T-helper 9 cell (primary cell): ENCODE measurements at places on chromosomes 6 and 20.

DNA sequence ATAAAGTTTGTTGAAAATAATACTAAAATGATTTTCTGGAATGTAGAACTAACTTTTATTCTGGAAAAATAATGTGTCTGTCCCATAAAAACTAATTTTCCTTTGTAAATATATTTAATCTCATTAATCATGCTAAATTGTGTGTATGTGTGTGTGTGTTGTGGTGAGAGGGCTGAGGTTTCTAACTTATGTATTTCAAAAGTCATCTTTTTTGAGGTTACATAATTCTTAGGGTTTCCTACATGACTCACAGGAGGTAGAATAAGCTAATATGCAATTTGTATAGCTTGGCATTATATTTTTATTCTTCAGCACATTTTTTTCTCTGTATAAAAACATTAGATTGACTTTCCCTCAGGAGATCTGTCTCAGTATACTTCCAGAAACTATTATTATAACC is 64.1 kb upstream of the CLVS2 start:
- no peak for DNase-seq

DNA sequence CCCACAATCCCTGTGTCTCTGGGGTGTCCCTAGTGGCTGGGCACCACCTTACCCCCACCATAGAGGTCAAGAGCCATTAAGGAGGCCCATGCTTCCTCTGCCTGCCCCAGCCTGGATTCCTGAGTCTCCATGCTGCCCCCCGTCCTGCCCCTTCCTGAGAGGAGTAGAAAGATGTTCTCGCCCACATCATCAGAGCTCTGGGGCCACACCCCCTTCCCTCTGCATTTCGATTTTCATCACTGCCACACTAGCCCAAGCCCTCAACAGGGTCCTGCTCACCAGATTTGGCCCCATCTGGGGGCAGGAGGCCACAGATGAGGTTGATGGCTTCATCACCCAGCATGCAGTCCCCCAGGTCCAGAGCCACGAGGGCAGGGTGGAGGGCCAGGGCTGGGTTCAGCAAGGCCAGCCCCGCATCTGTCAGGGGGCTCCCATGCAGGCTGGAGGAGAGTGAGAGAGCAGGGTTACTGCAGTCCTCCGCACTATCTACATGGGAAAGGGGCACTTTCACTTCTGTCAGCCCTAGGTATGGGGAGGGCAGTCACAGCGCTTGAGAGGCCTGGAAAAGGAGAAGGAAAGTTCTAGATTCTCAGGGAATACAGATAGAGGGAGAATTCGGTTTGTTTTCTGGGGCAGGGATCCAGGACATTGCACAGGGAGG is 1.5 kb downstream of the LRRC73 start:
- DNase-seq, result no peak

DNA sequence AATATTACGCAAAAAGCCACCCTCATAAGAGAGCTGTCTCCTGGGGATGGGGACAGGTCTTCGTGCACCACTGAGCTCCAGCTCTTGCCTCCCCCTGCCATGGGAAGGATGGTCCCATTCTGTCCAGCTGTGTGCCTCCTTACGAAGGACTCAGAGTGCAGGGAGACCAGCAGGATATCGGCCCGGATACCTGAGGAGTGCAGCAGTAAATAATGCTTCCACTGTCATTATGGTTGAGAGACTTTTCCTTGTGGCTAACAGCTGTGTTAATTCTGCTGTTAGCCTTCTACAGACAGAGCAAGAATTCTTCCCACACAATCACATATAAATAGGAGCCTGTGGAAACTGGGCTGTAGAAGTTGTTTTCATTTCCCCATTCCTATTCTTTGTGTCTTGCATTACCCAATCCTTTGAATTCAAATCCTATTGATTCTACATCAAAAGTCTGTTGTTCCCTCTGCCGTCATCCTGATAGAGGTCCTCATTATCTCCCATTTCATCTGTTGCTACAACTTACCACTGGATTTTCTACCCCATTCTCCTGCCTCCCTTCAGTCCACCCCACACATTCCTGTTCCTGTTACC is 364.6 kb upstream of the SOX4 start:
- DNase-seq, result no peak

GRCh38 chr20:62500237-62500864 is 24.6 kb upstream of the GATA5 start:
- peak; percentile 84 for DNase-seq

DNA sequence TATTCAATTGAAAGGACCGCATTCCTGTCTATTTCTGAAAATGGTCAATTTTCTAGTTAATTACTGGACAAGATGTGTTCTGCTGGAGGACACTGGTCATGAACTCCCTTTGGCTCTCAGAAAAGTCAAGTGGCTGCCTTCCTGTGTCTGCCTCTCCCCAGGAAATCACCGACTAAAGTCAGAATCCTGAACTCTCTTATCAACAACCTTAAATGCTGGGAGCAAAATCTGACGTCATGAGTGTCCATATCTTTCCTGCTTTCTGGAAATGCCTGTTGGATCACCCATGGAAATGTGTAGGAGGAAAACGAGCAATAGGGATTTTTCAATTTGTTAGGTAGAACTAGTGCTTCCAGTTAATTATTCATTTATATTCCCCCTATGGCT is 53.5 kb upstream of the PLCB1 start:
- no peak for DNase-seq

GRCh38 chr6:111456208-111456607 is 26.8 kb downstream of the REV3L start:
- no peak for DNase-seq

- no peak for DNase-seq
Observed at GRCh38 chr20:6689339-6689973, 78.0 kb upstream of the BMP2 start.

DNA sequence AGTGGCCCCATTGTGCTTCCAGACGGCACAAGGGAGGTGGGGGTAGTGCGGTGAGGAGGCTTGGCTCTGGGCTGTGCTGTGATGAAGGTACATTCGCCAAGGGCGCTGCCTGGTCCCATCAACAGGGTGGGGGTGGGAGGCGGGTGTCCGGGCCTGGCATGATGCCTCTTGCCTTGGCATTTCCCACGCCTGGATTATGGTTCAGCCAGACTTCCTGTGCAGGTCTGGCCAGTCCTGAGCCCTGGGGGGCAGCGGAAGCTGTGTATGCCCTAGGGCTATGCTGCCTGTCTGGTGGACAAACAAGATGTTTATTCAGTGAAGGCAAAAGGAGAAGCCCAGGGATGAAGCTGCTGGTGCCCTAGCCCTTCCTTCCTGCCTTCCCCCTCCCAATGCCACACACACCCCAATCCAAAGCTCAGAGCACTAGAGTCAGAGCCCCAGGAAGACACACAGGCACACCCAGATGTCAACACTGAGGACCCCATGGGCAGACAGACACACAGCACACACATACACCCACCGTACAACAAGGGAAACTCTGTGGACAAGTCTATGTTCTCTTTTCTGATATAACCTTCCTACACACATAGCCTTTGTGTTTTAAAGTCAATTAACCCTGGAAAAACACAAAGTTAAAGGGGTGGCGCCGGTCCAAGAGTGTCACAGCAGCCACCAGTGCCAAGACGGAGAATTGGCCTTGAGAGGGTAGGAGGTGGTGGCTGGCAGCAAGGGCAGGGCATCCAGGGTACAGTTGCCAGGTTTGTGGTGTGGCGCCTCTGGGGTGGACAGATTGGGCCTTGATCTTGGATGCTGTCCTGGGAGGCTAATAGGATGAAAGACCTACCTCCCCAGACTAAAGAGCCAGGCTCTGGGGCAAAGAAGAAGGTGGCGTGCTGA is 54.7 kb upstream of the SAYSD1 start:
- DNase-seq, result no peak

DNA sequence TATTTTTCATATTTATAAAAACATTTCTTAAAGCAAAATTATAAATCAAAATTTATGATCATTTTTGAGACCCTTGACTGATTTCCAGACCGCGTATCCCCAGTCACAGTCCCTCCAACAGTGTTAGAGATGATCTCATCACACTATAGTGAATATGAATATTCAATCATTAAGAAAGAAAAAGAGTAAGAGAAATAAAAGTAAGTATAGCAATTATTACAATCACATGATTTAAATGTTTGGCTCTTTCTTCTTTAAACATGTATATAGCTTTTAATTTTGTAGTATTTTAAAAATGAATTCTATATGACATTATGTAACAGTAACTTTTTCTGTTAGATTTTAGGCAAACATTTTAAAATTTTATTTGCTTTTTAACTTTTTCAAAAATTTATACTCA is 438.3 kb downstream of the RFPL4B start:
- DNase-seq, result no peak

- no peak for DNase-seq
Observed at GRCh38 chr6:21208081-21208795, 385.3 kb upstream of the SOX4 start.

DNA sequence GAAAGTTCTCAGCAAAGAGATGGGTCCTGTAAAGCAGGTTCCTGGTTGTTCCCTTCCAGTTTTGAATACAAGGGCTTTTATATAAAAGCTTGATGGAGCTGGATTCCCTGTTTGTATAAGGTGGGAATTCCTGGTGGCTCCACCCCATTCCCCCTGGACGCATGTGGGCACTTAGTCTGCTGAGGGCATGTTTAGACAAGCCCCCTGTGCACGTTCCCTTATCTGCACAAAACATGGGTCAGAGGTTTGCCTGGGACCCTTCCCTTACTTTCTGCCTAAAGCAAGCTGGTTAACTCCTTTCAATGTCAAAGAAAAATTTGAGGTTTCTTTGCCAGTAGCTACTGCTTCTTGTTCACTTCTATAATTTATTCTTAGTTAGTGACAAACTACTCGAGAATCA is 181.1 kb downstream of the BCKDHB start:
- DNase-seq, result no peak

DNA sequence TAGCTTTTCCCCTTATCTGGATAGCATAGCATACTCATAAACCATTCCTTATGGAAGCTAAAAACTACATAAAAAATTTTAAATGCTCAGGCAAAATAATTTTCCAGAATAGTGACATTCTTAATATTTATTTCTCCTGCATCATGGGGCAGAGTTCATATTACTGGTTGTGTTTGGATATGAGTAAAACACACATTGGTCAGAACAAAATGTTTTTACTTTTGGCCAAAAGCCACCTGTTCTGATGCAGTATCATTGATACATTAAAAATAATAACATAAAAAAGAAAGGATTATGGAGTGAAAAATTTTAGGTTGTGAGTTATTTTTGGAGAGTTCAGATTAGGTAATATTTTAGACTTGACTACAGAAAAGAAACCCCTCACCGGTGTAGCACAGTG is 33.6 kb downstream of the TRAM2 start:
- no peak for DNase-seq

DNA sequence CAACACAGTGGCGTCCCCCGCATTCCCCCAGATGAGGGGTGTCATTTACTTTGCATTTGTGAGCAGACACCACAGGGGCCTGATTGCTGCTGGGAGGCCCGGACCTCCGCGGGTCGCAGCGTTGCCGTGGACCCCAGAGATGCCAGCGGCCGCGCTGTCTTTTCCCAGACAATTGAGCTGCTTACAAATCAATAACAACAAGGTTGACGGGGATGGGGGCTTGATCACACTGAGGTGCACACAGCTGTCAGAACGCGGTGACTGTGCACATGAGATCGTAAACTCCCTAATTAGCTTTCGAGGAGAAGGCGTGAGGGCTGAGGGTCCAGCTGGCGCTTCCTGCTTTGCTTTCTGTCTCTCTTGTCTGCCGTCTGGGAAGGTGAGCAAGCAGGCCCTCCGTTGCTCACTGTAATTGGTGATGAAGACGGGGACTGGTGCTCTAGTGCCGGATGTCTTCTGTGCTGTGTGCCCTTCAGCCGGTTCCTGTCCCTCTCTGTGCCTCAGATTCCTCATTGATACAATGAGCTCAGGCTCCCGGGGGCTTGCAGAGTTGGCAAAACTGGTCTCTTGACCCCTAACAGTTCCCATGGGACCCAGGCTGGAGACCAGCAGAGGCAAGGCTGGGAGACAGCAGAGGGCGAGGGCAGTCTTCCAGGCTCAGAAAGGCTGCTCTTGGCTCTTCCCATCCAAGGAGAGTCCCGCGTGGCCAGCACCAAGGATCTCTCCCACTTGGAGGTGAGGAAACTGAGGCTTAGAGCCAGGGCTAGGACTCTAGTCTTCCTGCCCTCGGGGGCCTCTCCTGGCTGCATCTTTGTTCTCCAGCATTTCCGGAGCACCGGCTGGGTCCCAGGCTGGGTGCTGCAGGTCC is 126.0 kb upstream of the PMEPA1 start:
- no peak for DNase-seq

DNA sequence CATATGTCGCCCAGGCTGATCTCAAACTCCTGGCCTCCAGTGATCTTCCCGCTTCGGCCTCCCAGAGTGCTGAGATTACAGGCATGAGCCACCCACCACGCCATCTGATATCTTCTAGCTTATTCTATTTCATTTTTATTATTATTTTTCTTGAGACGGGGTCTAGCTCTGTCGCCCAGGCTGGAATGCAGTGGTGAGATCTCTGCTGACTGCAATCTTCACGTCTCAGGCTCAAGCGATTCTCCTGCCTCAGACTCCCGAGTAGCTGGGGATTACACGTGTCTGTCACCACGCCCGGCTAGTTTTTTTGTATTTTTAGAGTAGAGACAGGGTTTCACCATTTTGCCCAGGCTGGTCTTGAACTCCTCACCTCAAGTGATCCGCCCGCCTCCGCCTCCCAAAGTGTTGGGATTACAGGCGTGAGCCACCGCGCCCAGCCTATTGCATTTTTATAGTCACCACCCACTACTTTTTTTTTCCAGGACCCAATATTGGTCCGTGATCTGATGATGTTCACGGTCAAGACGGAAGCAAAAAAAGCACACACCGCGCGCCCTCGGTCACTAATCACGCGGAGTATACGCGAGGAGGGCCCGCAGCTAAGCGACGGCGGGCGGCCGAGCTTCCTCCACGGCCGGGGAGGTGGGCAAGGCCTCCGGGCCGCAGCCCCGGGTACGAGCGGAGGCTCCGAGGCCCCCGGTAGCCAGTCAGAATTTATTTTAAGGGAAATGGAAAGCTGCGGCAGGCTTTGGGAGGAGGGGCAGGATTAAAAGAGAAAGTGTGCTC is 1.1 kb upstream of the LSM14B start:
- no peak for DNase-seq

DNA sequence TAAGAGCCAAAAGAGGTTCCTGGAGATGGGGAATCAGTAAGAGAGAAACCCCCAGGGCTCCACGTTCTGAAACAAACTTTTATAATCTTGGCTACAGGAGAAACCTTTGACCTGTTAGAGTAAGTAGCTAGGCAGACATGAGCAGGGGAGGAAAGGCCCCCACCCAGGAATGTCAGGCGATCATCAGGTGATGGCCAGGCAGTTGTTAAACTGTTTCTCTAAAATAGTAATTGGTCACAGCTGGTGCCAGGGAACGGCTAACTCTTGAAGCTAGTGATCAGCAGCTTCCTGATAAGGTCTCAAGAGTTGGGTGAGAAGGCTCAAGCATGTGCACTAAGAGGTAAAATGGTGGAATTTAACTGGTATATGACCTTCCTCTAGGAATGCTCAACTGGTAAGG is 263.8 kb downstream of the HDGFL1 start:
- DNase-seq, result no peak

DNA sequence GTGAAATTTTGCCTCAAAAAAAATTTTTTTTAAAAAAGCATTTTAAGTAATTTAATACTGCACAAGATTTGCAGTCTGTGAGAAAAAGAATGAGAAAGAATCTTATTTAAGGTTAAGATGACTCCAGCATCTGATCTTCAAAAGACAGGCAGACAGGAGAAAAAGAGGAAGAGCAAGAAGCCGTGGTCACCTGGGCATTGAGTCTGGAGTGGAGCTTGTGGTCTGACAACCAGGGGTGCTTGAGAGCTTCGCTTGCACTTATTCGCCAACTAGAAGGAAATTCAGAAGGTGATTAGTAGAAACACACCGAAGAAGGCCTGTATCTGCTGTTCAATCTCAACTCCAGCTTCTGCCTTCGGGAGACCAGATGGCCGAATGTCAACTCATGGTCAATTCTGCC is 75.9 kb downstream of the MYLK4 start:
- no peak for DNase-seq
